Stromal cell of bone marrow (primary cell): ENCODE measurements at places on chromosomes 3 and 15.

- DNase-seq, result peak; percentile 20
Observed at GRCh38 chr3:192022412-192022811, 561.4 kb downstream of the PYDC2 start.

DNA sequence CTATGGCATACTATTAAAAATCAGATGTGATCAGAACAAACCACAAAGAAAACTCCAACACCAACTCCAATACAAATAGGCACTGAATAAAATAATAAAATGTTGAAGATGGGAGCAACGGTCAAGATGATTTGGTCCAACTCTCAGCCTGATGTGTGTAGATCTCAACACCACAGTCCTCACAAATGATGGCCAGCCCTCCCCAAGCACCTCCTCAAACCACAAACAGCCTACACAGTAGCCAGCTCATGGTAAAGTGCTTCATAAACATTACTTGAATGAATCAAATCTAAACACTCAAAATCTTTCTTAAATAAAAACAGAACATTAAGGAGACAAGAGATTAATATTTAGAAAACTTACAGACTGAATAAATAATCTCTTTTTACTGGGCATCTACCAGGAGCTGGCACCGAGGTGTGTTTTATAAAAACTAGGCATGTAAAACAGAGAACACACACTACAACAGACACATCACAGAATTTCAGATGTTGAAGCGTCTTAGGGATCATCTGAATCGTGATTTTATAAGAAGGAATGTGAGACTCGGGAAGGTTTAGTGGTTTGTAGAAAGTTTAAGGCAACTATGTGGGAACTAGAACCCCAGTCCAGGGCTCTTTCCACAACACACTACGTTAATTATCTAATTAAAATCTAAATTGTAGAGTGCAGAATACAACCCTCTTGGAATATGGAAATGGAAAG is 102.4 kb downstream of the MYLK start:
- DNase-seq, result no peak

GRCh38 chr3:58532794-58533220 is 4.2 kb downstream of the ACOX2 start:
- peak; percentile 45 for DNase-seq

DNA sequence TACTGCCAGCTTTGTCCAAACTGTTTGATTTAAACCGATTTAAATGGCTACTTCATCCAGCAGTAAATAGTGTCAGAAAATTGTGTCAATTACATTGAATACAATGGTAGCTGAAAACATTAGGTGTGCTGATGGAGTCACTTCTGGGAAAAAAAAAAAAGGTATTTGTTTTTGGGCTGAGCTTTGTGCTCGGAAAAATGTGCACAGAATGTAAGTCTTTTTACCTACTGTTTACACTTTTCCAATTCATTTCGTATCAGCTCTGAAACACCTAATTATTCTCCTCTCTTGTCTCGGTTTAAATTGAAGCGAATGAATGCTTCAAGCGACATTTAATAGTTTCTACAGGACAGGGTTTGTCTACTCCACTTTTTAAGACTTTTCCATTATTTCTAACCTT is 1078.4 kb downstream of the ROBO1 start:
- no peak for DNase-seq

- DNase-seq, result no peak
Observed at GRCh38 chr3:150925751-150926201, 20.5 kb upstream of the MINDY4B start.

DNA sequence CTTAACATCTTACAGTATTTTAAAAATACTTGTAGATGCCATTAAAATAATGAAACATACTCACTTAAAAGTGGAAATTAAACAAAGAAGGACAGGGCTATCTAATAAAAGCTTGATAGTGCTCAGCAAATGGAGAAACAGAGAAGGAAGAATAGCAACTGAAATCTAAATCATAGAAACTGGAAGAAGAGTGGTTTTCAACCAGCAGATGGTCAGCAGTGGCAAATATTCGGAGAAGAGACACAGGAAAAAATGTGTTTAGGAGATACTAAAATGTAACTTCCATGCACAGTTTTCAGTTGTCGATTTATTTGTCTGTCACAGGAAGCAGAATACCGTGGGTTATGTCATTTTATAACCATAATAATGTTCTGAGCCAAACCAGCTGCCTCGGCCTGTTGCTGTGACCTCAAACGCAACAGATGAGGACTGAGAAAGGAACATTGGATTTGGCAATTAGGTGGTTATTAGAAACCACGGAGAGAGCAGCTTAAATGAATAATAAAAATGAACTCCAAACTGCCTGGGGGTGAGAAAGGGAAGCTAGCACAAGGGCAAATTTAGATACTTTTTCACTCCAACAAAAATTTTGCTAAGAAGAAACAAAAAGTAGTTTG is 246.6 kb upstream of the KCNMB2 start:
- no peak for DNase-seq

- DNase-seq, result no peak
Observed at GRCh38 chr15:84789762-84790161, 27.4 kb upstream of the ALPK3 start.

- no peak for DNase-seq
Observed at GRCh38 chr3:80094589-80094988, 326.8 kb upstream of the ROBO1 start.

GRCh38 chr3:11059090-11059798 is 66.7 kb downstream of the SLC6A1 start:
- peak; percentile 63 for DNase-seq

GRCh38 chr3:99128725-99129505 is 227.4 kb upstream of the DCBLD2 start:
- peak; percentile 91 for DNase-seq

DNA sequence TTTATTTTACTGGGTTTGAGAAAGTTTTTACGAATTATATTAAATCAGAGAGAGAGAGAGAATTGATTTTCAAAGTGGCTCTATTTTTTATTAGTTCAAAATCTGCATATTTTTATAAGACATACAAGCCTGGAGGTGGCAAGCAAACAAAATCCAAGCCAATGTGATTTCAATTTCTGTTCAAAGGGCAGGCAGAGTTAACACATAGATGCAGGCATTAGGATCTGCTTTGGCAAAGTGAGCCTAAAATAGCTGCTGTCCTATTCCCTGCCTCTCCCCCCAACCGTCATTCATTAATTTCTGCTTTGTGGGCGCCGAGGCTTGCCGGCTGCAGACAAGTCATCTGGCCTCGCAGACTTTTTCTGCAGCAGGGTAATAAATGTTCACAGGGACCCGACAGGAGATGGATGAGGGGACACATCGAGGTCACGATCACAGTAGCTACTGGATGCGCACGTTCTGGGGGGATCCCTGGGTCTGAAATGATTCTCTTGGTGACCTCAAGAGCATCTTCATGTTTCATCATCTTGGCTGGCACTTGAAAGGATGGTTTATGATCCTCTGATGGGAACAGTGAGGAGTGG is 123.9 kb upstream of the SLC6A11 start:
- no peak for DNase-seq

DNA sequence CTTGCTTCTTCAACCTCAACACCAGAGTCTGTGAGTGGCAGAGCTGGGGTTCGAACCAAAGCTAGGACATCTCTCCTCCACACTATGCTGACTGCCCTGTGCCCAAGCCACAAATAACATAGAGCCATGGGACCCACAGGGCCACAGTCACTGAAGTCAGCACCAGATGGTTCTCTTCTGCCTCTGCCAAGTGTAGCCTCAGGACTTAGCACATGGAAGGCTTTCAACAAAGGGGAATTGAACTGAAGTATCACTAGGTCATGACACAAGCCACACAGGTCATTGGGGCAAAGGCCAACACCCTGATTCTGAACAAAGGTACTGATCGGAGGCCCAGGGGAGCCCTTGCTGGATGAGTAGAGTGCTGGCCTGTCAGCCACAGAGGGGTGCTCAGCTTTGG is 83.6 kb downstream of the BDH1 start:
- DNase-seq, result no peak

GRCh38 chr3:117761703-117762620 is 1052.4 kb downstream of the TUSC7 start:
- peak; percentile 33 for DNase-seq

GRCh38 chr15:71755092-71755970 is 55.0 kb upstream of the NR2E3 start:
- DNase-seq, result no peak

DNA sequence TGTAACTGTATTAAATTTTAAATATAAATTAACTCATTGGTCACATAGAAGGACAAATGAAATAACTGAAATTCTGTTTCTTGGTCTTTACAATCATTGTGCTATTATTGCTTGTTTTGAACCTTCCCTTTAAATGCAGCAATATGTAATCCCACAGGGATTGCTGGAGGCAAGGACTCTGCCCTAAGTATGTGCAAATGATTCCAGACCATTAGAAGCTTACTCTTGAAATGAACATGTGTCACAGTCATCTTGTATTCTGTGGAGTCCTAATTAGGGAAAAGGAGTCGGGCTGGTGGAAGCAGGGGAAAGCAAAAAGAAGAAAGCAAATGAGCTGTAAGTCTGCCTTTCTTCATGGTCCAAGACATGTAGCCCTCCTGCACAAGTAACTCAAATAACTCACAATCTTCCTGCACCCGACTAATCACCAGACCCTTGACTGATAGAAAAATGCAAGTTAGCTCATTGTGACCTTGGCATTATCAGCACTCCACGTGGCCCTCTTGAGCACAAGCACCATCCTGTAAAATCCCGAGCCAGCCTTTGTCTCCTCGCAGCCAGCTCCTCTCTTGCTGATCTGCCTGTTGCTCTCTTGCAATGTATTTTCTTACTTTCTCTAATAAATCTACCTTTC is 2.3 kb upstream of the TMPRSS7 start:
- no peak for DNase-seq

GRCh38 chr3:132669256-132669777 is 9.2 kb downstream of the UBA5 start:
- DNase-seq, result no peak

GRCh38 chr3:38212141-38212540 is 46.8 kb downstream of the OXSR1 start:
- DNase-seq, result no peak

- no peak for DNase-seq
Observed at GRCh38 chr3:39137991-39138803, 15.2 kb downstream of the CSRNP1 start.

GRCh38 chr3:138082085-138082991 is 33.1 kb downstream of the DZIP1L start:
- DNase-seq, result peak; percentile 48

GRCh38 chr15:51363383-51363782 is 21.9 kb downstream of the GLDN start:
- no peak for DNase-seq

- no peak for DNase-seq
Observed at GRCh38 chr15:80834906-80835305, 55.7 kb downstream of the CEMIP start.

DNA sequence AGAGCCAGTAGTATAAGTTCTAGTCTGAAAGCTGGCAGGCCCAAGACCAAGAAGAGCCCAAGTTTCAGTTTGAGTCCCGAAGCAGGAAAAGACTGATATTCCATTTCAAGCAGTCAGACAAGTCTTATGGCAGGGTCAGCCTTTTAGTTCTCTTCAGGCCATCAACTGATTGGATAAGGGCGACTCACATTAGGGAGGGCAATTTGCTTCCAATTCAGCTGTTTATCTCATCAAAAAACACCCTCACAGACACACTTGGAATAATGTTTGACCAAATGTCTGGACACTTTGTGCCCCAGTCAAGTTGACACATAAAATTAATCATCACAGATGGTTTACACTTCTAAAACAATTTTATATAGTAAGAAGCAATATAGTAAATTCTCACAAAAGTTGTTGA is 69.7 kb downstream of the UBE2E2 start:
- no peak for DNase-seq

- no peak for DNase-seq
Observed at GRCh38 chr3:38507120-38507519, 11.0 kb downstream of the EXOG start.

GRCh38 chr15:51775967-51776816 is 24.8 kb downstream of the TMOD2 start:
- DNase-seq, result no peak

GRCh38 chr15:74053941-74054529 is 28.3 kb downstream of the GOLGA6A start:
- DNase-seq, result peak; percentile 83

DNA sequence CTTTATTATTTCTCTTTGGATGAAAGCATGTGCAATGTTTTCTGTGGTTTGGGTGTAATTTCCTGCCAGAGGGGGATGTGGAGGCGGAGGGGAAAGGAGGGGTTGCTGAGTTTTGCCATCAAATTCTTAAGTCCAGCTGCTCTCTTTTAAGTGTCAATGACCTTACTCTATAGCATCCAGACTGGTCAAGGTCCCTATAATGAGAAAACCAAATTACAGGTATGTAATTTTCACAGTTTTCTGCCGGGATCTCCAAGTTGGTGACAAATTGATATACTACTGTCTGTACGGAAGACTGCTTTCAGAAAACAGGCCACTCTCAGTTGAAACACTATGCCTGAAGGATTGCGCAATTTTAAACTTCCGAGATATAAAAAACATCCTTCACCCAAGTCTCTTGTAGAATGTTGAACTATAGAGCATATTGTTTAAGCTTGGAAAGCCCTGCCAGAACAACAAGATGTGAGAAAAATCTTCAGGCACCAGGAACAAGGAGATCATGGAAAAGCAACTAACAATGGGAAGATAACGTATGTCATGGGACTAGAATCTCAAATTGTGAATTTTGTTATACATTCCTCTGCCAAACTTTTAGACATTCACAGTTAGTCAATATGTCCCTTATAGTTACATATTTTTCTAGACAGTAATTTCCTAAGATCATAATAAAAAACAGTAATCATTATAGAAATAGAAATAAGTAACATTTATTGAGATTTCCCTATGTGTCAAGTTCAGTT is 300.7 kb upstream of the SATB1 start:
- DNase-seq, result no peak

DNA sequence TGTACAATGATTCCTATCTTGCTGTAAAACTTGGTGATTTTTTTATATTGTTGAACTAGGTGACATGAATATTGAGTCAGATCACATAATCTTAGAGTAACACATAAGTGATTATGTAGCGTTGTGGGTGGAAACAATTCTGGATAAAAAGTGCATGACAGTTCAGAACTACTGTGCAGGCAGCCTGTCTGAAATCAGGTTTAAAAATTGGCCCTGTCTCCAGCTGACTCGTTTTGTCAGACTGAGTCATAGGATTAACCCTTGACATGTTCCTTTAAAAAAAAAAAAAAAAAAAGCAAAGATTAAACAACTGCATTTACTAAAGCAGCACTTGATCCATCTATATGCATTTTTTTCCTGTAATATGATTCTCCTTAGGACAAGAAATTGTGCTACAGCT is 160.0 kb upstream of the CGNL1 start:
- peak; percentile 76 for DNase-seq

DNA sequence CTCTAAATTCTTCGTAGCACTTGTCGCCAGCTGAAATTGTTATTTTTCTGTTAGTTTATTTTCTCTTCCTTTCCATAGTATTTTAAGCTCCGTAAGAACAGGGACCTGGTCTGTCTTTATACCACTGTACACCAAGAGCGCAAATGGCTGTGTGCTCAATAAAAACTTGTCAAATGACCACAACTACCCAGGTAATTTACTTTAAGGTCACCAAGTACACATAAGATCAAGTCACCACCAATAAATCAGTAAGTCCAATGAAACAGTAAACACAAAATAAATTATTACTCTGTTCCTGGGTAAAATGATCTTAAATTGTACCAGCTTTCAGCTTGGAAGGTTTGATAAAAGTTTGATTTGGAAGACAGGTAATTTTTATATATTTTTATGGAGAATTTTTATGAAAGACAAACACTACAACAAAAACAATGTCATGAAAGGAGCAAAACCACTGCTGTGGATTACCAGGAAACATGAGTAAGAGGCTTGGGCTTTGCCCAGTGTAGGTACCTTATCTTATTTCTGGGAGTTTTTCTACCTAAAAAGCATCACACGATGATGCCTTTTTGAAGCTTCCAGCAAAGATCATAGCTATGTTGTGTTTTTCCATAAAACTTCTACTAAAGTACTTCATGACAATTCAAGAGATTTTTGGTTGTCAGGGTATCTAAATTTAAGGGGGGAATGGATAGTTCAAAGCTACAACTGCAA is 406.8 kb downstream of the SHQ1 start:
- no peak for DNase-seq
